ENCODE measurements at places on chromosomes 2 and 18.

DNA sequence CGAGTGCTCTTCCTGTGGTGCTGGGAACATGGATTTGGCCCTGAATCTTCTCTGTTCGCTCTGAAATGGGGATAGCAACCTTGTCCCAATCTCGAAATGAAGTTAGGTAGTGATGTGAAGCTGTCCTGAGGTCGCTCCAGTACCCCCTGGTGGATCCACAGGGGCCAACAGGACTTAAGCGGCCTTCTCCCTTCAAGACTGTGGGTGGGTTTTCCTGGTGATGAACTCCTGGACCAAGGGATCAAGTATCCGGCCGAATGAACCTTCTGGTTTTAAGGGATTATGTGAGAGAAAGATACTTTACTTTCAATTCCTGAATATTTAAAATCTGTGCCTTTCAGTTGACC, 156.5 kb downstream of the NAPG start:
- no peak for DNase-seq

- no peak for DNase-seq
Observed at GRCh38 chr18:22946846-22947245, 13.7 kb downstream of the RBBP8 start.

DNA sequence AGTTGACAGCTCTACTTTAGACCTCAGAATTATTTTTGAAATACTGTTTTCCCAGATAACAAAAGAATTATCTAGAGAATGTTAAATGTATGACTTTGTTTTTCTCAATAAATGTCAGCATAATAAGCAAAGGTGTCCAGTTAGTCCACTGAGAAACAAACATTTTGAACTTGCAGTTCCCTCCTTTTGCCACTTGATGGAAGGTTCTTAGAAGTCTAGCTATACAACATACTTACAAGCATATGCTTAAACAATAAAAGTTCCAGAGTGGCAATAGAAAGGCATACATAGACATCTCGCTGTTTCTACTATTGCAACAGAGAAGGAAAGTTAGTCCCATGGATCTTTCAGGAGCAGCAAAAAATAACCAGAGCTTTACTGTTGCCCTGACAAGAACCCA, 11.8 kb downstream of the NDUFA10 start:
- DNase-seq: no peak

DNA sequence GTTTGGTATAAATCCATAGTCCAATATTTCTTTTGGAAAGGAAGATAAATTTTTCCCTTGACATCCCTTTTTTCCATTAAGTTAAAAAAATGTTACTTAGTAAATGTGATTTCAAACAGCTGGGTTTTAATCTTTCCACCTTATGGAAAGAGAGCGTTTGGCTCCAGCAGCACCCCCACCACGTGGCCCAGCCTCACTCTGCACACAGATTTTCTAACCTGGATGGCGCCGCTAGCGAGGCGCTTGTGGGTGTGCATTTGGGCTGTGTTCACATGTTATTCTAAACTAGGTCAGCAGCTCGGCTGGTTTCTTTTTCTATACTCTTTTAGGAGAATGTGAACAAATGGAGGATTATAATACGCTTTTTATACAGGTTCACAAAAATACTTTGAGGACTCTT, 218.0 kb downstream of the LDLRAD4 start:
- DNase-seq: no peak

DNA sequence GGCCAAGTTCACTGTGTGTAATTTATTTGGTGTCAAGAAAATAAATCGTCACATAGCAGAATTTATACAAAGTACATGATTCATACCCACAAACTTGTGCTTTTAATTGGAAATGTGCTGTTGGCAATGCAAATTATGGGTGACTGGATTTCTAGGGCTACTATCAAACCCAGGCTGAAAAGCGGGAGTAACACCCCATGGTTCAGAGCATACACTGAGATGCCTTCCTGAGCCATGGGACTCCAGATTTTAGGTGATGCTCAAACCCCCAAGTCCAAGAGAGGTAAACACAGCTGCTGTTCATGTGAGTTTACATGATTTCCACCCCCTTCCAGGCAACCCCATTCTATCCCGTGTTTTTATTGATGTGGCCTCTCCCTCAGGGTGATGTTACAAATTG, 565.9 kb upstream of the ID2 start:
- DNase-seq: no peak

DNA sequence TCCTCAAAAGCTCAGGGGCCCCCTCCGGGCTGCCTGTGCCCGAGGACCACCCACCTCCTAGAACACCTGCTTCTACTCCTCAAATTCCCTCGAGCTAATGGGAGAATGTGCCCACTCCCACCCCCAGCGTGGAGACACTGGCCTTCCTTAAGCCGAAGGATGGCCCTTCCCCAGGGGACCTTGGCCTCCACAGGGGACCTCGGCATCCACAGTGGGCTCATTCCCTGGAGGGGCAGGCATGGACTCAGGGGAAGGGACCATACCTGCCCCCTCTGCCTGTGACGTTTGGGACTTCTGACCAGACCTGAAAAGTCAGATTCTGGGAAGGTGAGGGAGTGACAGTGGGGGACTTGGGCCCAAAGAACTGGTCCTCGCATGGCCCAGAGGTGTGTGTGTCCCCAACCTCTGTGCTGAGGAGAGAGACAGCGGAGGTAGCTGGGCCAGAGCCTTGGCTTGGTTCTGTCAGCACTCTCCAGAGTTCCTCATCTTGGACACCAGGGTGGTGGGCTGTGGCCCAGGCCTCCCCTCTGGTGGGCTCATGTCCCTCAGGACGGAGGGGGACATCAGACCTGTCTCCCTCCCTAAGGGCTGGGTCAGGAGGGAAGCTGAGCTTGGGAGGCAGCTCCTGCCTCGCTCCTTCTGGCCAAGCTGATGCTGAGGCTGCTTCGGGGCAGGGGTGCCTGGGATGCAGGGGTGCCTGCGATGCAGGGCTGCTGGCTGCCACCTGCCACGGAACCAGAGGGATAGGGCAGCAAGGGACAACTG, 240.4 kb downstream of the HAUS1 start:
- DNase-seq: no peak

GRCh38 chr2:159561786-159562185, 54.6 kb downstream of the BAZ2B start:
- no peak for DNase-seq

- no peak for DNase-seq
Observed at GRCh38 chr2:95698146-95698545, 106.3 kb downstream of the TRIM43 start.

DNA sequence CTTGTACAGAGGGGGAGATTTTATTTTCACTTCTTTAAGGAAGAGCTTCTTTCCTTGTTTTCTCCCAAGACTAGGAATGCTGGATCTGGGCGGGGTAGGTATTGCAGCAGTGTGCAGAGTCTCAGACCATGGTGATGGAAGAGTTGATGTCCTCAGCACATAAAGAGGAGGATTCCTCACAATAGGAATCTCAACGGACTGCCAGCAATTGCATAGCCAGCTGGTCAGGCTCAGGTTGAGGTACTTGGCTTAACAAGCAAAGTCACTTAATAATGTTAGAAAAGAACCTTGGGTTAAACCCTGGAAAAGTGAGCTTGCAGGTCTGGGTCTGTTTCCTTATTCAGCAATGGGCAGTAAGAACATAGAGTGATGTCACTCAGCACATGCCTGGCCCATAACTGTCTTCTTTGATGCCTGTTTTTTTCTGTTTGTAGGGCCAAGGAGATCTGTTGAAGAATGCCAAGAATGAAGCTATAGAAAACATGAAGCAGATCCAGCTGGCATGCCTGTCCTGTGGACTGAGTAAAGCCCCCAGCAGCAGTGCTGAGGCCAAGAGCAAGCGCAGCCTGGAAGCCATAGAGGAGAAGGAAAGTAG, 342.1 kb downstream of the PLCL1 start:
- no peak for DNase-seq
